ENCODE measurements at places on chromosomes 4 and X.

- no peak for DNase-seq
Measured at GRCh38 chrX:94908648-94909047, 1234.6 kb downstream of the FAM133A start.

- no peak for DNase-seq
Measured at GRCh38 chr4:107366900-107367299, 330.8 kb upstream of the DKK2 start.

GRCh38 chr4:84417997-84418709 is 80.9 kb downstream of the NKX6-1 start:
- DNase-seq = no peak

GRCh38 chr4:89249716-89250361 is 57.8 kb downstream of the GPRIN3 start:
- DNase-seq = no peak

DNA sequence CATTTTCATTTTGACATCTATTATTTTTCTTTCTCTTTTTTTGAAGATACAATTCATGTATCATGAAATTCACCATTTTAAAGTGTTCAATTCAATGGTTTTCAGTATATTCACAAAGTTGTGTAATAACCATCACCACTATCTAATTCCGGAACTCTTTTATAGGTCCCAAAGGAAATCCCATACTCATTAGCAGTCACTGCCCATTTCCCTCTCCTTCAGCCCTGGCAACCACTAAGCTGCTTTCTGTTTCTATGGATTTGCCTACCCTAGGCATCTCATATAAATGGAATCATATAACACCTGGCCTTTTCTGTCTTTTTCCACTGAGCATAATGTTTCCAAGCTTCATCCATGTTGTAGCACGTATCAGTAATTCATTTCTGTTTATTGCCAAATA is 3.2 kb upstream of the FGF2 start:
- no peak for DNase-seq

- DNase-seq = no peak
Measured at GRCh38 chr4:37324546-37324945, 80.0 kb downstream of the NWD2 start.

GRCh38 chr4:66489370-66489769 is 819.1 kb upstream of the EPHA5 start:
- DNase-seq = no peak

- DNase-seq = peak; percentile 91
Measured at GRCh38 chr4:108881190-108881589, 118.3 kb upstream of the ETNPPL start.

GRCh38 chr4:99362768-99363167 is 10.2 kb upstream of the ADH1C start:
- DNase-seq = no peak

DNA sequence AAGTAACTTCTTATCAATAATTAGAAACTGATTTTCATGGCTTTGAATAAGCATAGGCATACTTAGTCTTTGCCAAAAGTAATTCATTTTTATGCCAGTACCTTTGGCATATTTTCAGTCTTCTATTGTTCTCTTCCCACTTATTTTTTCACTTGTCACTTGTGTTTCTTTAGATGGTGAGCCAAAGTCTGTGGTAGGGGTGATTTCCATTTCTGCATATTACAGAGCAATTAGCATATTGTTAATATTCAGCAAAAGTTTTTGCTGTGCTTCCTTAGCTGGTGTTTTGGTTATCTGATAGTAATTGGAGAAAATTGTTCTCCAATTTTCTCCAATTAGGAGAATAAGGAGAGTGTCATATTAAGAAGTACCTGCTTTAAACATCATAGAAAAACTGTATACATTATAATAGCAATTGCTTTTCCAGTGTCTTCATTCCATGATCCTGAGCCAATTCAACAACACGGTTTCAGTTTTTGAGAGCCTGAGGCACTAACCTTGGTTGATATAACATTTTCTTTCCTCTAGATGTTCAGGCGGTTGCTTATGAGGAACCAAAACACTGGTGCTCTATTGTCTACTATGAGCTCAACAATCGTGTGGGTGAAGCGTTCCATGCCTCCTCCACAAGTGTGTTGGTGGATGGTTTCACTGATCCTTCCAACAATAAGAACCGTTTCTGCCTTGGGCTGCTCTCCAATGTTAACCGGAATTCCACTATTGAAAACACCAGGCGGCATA is 64.7 kb downstream of the SMAD1 start:
- DNase-seq = no peak

- DNase-seq = peak; percentile 89
Measured at GRCh38 chrX:14872851-14873675, at the start of the genes FANCB and MOSPD2. Gene FANCB, minus strand, starts transcription at chrX:14873069. Its CDS starts 7,559 bp downstream, at chrX:14865510. Gene MOSPD2, plus strand, starts transcription at chrX:14873421. Its CDS starts 108 bp downstream, at chrX:14873529.

- no peak for DNase-seq
Measured at GRCh38 chrX:123731258-123731986, 1.4 kb downstream of the THOC2 start.

DNA sequence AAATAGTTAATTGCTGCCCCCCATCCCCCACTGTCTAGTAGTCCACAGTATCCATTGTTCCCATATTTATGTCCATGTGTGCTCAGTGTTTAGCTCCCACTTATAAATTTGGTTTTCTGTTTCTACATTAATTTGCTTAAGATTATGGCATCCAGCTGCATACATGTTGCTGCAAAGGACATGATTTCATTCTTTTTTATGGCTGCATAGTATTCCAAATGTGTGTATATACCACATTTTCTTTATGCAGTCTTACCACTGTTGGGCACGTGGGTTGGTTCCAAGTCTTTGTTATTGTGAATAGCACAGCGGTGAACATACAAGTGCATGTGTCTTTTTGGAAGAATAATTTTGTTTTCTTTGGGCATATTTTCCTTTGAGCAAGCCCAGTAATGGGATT is 113.0 kb upstream of the LNX1 start:
- no peak for DNase-seq

DNA sequence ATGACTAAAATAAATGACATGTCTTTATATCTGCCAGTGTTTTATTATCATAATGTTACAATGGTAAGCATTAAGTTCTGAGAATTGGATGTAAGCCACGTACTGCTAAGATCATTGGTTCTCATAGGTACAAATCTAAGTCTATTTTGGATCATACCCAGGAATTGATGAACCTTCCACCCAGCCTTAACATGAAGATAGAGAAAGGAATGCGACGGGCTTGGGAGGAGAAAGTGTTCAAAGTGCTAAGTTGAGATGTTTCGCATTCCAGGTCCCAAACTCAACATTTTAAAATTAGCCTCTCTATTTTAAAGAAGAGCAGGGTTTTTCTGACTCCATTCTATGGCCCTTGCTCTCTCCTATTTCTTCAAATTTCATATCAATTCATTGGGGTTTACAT is 54.9 kb upstream of the FRAS1 start:
- DNase-seq = no peak

DNA sequence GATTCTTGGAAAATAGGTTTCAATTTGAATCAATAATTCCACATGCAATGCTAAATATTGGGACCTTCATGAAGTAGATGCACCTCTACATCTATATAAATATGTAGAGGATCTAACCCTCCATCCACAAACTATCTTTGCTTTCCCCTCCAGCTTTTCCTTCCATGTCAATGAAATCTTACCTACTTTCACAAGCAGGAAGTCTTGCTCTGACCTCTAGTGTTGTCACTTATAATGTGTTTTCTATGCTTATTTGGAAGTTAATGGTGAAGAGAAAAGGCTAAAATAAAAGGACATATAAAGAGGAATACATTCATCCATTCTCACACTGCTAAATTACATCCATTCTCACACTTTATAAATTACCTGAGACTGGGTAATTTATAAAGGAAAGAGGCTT is 472.7 kb upstream of the DIAPH2 start:
- no peak for DNase-seq

- no peak for DNase-seq
Measured at GRCh38 chr4:135184715-135185114, 983.1 kb upstream of the PABPC4L start.

DNA sequence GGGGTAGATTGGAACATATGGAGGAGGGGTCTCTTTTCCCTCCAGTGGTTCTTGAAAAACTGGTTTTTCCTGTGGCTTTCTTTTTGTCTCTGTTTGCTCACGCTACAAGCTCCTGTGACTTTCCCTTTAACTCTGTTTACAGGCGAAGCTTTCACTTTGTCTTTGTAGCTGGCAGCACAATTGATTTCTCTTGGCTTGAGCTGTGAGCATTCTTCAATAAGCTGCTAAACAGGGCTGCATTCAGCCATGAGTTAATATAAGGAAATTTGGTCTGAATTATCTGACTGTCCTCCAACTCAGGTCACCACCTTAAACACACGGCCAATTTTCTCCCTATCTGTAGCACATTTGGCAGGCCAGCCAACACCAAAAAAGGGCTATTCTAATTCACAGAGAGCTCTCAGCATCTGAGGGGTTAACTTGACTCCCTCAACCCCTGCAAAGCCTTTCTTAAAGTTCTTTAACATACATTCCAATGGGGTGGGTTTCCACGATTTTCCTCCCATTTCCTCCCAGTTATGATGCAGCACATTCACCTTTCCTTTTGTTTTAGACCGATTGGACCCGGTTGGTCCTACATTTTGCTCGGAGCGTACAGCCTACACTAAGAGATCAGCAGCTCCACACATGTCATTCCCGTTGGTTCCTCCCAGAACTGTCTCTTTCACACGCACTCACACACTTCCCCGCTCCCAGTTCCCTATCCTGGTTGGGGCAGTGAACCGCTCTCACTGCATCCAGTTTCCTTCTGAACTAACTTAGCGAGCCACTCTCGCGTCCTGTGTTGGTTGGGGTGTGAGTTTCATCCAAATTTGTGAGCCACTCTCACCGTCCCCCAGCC is 45.4 kb downstream of the UGT2A3 start:
- no peak for DNase-seq

GRCh38 chr4:141229408-141230101 is 8.9 kb downstream of the ZNF330 start:
- no peak for DNase-seq

GRCh38 chr4:183635741-183636140 is 23.2 kb downstream of the RWDD4 start:
- DNase-seq = no peak

GRCh38 chr4:4668355-4669210 is 126.7 kb upstream of the STX18 start:
- DNase-seq = no peak

GRCh38 chr4:42761804-42762203 is 104.9 kb upstream of the ATP8A1 start:
- no peak for DNase-seq

DNA sequence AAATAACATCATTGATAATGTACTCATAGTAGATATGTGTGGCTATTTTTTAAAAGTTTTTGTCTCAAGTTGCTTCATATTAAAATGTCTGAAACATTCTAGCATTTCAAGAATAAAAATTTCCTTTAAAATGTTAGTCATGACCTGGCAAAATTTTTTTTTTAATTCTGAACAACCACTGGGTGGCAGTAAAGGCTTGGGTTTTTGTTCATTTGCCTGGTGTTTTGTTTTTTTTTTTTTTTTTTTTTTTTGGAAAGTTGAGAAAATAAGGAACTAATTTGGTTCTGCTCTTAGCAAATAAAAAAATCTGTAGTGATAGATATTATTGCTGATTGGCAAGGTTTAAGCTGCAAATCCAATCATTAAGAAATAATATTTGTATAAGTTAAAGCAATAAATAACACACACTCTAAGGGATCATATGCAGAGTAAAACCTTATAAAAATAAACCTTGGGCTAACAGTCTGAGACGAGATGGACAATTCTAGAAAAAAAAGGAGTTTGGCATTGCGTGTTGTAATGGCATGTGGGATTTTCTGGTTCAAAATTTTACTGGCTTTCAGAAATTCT is 81.4 kb downstream of the CEP44 start:
- DNase-seq = peak; percentile 27

- DNase-seq = peak; percentile 50
Measured at GRCh38 chrX:15242899-15243555, 26.9 kb downstream of the ASB9 start.

DNA sequence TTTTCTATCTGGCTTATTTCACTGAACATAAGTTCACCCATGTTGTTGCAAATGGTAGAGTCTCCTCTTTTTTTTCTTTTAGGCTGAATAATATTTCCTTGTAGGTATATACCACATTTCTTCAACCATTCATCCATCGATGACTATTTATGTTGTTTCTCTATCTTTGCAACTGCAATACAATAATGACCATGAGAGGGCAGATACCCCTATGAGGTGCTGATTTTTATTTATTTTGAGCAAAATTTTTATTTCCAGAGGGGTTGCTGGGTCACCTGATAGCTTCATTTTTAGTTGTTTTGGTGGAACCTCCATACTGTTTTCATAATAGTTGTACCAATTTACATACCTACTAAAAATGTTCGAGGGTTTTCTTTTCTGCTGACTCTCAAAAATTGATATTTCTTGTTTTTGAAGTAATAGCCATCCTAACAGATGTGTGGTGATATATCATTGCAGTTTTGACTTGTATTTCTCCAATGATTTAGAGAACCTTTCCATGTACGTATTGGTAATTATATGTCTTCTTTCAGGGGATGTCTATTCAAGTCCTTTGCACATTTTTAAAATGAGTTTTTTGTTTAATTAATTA is 1697.0 kb downstream of the PCDH7 start:
- DNase-seq = peak; percentile 0

- DNase-seq = no peak
Measured at GRCh38 chrX:74274516-74274915, 29.5 kb upstream of the ZCCHC13 start.

GRCh38 chr4:95715830-95716229 is 124.1 kb upstream of the PDHA2 start:
- DNase-seq = no peak
